Esophagus mucosa (tissue), 1 donor: ENCODE measurements at places on chromosomes 3 and 15.

DNA sequence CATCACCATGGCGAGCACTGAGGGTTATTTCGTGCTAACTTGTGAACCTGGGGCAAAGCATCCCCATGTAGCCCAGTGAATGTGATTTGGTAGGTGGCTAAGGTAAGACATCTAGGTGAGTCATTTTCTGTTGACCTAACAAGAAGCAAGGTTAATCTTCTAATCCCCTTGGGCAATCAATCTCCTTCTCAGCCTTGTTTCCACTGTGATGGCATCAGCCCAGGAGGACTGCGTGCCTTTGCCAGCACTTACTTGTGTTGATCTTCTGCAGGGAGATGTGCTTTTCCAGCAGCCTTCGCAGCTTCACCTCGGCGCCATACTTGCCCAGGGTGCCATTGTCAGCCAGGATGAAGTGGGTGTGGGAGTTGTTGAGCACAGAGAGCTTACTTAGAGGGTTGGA is 35.7 kb downstream of the TRPM1 start:
- ATAC-seq, result peak; percentile 93

DNA sequence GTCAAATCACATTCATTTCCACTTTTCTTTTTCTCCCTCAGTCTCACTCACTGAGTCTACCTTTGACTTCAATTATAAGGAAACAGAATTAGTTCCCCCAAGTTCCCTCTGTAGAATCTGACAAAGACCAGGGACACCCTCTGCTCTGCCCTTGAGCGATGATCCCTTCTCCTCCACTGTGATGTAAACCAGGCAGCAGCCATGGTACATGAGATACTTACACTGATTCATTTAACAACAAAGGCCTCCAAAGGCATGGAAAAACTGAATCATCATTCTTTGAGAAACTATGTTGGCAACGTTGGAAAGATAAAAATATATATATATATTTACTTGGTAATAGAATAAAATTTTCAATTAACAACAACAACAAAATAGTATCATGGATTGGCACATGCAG is 84.1 kb downstream of the P3H2 start:
- peak; percentile 49 for ATAC-seq

DNA sequence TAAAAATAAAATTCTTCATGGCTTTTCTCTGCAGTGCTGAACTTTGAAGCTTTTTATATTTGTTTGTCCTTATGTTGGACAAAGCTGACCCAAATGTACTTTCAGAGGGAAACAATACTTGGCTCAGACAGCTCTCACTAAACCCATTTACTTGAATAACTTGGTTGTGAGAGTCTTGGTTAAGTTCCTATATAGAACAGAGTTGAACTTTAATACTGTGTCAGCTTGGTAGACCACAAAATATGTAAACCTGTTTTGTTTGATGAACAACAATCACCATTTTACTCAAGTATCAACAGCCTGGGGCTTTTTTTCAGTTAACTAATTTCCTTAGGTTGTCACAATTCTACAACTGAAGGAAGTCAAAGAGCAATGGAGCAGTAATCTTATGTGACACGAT is 211.9 kb downstream of the CADM2 start:
- ATAC-seq, result peak; percentile 67

- ATAC-seq, result no peak
These were observed 1005.7 kb downstream of the ROBO1 start for GRCh38 chr3:78762121-78762520.

DNA sequence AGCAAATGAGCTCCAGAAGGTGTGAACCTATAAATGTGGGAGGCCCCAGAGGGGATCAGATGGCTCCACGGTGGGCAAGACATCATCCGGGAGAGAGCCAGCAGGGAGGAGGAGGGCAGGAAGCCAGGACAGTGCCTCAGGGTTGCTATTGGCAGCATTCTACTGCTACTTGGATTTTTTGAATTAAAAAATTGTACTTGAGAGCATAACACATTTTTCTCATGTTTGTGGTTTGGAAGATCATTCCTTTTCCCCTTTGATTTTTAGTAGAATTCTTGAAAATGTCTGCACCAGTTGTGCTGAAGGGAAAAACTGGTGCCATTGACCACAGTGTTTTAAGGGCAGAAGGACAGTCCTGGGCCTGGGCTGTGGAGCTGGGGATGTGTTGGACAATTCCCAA is 59.2 kb downstream of the LYZL4 start:
- no peak for ATAC-seq

DNA sequence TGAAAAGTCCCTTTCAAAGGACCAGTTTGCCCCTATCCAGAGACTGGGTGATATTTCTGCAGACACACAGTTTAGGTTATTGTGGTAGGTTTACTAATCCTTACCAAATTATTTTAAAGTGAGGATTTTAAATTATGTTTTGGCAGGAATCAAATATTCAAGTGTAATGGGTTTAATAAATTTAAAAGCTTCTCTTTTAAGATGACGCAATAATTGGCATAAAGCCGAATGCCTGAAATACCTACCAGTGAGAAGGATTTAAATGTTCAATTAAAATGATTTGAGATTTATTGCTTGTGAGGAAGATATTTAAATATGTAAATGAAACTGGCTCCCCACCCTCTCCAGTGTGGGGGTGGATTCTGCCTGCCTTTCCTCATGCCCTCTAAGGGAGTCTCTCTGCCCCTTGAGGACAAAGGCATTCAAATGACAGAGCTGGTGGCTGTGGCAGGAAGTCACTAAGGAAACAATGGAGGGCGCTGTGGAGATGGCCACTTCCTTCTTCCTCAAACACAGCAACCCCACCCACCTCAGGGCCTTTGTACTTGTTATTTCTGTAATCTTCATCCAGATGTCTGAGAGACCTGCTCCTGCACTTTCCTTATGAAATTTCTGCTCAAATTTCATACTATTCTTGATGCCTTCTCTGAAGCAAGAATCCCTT is 131.7 kb downstream of the TNIK start:
- ATAC-seq, result peak; percentile 43

- ATAC-seq, result no peak
These were observed 133.3 kb downstream of the RPLP1 start for GRCh38 chr15:69585937-69586336.
